ENCODE measurements at places on chromosomes 1 and 21.

DNA sequence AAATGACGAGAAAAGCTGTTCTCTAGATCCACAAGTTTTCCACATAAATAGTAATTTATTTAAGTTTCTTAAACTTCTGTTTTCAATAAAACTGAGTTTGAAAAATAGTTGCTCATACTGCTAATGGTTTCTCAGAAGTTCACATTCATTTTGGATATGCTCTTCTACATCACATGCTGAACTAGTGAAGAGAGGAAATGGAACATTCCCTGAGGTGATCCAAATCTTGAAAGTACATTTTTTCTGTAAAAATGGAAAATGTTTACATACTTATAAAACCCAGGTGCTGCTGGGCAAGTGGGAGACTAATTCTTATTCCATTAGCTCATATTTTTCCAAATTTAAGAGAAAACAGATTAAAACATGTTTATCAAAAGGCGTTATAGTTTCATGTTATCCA, 111.7 kb downstream of the ADGRL4 start:
- DNase-seq = no peak

- DNase-seq = no peak
Measured at GRCh38 chr1:16975838-16976237, 4.6 kb downstream of the MFAP2 start.

- DNase-seq = no peak
Measured at GRCh38 chr1:110258734-110259133, 48.6 kb downstream of the KCNC4 start.

DNA sequence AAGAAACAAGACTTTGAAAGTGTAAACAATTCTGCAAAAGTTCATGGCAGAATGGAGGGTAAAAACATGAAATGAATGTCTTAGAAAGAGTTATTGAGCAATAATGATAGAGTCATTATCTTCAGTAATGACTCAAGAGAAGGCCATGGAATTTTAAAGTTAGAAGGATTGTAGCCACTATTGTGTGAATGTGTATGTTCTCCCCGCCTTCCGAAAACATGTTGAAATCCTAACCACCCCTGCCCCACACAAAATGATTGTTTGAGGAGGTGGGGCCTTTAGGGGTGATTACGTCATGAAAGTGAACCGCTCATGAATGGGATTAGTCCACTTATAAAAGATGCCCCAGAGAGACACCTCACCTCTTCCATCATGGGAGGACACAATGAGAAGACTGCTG, 93.8 kb upstream of the CCDC190 start:
- DNase-seq = no peak

DNA sequence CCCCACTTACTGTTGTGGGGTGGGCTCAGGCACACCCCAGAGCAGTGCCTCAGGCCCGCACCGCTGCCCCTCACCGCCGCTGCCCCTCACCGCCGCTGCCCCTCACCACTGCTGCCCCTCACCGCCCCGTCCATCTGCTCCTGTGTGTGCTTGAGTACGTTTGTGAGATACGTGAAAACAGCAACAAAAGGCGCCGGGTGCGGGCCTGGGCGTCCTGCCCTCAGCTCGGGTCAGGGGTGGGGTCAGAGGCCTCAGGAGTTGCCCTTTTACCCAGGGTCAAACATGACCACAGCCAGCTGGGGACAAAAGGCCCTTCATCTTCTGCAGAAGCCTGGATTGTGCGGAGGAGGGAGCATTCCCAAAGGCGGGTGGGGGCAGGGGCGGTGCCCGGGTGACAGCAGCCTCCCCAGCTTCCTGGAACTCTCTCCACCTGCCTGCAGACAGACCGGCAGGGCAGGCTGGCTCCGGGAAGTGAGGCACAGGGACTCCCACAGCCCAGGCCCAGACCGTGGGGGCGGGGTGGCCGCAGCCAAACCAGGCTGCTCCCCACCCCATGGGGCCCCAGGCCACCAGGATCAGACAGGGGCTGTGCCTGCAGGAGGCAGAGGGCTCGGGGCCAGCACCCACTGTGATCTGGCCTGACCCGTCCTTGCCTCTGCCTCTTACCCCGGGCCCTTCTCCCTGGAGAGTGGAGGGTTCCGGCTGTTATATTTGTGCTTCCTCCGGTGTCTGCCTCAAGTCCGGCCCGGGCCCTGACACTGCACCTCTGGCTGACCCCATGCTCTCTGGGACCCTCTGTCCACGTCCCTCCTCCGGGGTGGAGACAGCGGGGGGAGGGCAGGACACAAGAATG, 2.3 kb upstream of the VWA1 start:
- no peak for DNase-seq

DNA sequence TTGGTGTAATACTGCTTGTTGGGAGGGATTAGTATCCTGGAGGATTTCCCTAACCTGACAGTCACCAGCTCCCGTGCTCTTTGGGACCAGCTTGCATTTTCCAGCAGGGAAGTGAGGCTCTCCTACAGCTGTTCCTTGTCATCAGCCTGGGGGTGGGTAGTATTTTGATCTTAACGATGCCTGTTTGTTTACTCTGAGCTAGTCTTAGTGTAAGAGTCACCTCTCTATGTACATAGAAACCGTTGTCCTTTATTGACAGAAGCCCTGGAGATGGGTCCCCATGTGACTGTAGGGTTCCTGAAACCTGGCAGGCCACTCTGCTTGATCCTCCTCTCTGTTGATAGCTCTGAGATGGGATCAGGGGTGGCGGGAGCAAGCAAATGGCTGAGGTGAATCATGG, 58.0 kb downstream of the ACP6 start:
- peak; percentile 90 for DNase-seq

GRCh38 chr1:247300491-247301175, 31.0 kb downstream of the ZNF496 start:
- DNase-seq = no peak

GRCh38 chr1:72567521-72567920, 285.2 kb upstream of the NEGR1 start:
- DNase-seq = no peak

- no peak for DNase-seq
Measured at GRCh38 chr1:229031481-229032341, 239.2 kb upstream of the RAB4A start.

GRCh38 chr1:111952125-111952657, 37.3 kb downstream of the KCND3 start:
- DNase-seq = no peak

- DNase-seq = no peak
Measured at GRCh38 chr1:174654560-174654959, 206.8 kb downstream of the GPR52 start.

- DNase-seq = no peak
Measured at GRCh38 chr1:180925471-180926051, 12.9 kb downstream of the KIAA1614 start.

GRCh38 chr1:27296773-27297291, 25.1 kb upstream of the TMEM222 start:
- DNase-seq = no peak

DNA sequence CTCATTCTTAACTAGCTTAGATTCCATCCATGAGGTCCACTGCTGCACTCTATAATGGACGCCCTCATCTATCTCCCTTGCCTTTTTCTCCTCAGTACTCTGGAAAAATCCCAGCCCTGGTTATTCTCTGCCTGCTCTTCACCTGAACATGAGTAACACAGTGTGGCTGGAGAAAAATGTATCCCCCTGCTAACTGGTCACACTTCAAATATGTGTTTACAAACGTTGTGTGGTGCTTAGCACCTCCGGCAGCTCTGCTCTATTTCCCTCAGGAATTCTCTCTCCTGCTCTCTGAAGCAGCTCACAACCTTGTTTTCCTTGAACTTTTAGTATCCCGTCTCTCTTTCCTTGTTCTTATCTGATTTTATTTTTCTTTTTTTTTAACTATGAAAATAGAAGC, 4.1 kb downstream of the SCCPDH start:
- no peak for DNase-seq

DNA sequence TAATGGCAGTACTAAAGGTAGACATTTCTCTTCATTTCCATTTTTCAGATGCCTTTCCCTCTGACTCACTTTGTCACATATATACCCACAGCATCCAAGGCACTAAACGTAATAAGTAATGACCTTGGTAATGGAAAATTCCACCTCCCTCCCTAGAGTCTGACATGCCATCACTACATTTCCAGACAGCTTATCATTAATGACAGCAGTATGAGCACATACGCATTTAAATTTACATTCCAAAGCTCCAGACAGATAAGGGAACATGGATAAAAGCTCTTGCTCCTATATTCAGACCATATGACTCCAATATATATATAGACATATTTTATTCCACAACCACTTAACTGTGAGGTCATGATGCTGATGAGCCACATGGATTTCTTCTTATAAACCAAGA, 191.7 kb upstream of the GORAB start:
- DNase-seq = no peak

- no peak for DNase-seq
Measured at GRCh38 chr1:226813671-226814591, 56.5 kb upstream of the PSEN2 start.

DNA sequence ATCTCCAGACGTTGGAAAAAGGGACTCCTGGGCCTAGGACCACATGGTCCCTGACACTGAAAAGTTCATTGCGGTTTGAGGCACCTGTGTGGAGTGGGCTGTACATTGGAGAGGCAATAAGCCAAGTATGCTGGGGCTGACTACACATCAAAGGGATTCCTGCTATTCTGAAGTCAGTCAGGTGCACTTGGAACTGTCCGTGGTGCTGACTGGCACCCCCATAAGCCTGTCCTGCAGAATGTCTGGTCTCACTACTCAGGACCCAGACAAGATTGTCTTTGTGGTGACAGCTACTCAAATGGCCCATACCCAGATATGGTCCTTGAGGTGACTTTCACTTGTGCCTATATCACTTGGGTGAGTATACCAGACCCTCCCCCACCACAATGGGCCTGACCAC, 150.6 kb downstream of the RWDD3 start:
- DNase-seq = no peak

DNA sequence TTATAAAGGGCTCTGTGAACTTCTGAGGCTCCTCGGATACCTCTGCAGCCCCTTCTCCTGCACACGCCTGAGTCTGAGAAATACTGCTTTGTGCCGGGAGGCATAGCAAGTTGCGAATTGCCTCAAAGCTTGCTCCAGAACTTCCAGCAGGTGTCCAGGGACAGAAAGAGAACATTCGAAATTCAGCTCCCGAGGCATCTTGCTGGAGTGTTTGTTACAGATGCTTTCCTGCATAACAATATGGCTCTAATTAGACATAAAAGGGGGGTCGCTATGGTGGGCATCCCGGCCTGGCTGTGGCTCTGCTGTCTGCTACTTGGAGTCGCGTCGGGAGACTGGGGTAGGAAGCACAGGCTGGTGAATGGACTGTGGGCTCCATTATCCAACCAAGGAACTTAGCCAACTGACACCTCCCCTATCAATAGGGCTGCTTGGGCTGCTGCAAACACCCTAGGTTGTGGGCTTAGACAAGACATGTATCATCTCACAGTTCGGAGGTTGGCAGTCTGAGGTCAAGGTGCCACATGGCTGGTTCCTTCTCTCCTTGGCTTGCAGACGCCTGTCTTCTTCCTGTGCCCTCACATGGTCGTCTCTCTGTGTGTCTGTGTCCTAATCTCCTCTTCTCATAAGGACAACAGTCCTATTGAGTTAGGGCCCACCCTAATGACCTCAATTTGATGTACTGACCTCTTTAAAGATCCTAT, 607.0 kb downstream of the NPHP4 start:
- DNase-seq = no peak

DNA sequence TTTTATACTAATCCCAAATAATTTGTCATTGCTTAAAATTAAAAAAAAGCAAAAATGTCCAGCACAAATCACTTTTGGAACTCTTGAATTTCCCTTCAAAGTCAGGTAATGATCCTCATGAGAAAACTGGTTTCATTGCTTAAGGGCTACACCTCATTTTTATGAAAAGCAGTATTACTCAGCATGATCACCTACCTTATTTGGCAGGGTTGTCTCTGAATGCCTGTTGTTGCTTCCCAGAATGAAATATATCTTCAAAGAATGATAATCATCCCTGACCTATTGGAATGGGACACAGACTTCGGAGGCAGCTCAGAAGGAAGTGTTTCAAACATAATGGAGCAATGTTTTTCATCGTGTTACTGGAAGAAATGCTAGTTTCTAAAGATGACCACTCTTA, 29.7 kb downstream of the C1orf21 start:
- DNase-seq = no peak

Data from NCI-H1417 treated with DMSO at 0.1 percent for 48 hours (cell line).